Sigmoid colon (tissue), 7 donors: ENCODE measurements at places on chromosomes 11 and 22. TPM values are rescaled to one million over a fixed set of nuclear protein-coding genes. Genes with fewer than 3 reads are reported as not detected.

DNA sequence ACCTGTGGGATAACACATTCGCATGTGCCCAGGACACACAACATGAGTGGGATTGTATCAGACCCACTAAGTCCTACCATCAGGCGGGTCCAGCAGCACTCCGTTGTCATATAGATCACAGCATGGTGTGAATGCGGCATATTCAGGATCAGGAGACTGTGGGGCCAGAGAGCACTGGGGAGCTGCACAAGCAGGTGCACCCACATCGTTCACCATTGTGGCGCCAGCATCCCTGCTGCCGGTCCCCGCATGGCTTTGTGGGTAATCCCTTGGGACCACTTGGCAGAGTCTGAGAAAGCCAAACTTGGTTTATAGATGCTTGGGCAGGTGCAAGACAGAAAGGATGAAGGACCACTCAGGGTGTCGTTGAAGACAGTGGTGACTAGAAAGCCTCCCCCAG, 201.6 kb upstream of the B3GAT1 start:
- DNase-seq: no peak
- H3K4me3 ChIP-seq: no peak overlapping the region
- no peaks in the 10 kb centered on the region for H3K27me3 ChIP-seq
- no peaks in the 10 kb centered on the region for H3K4me1 ChIP-seq

P4HA3 gene
- 1.8 TPM for total RNA-seq

GRCh38 chr11:129935723-129936122, 40.3 kb upstream of the NFRKB start:
- H3K4me3 ChIP-seq: no peak overlapping the region
- DNase-seq: no peak
- no peak overlapping the region for H3K27ac ChIP-seq
- no peaks in the 10 kb centered on the region for H3K36me3 ChIP-seq
- H3K27me3 ChIP-seq: no peaks in the 10 kb centered on the region

GRCh38 chr11:115869780-115870431, 365.7 kb upstream of the CADM1 start:
- H3K27ac ChIP-seq: no peak overlapping the region
- H3K4me3 ChIP-seq: no peak overlapping the region
- no peaks in the 10 kb centered on the region for H3K36me3 ChIP-seq
- H3K4me1 ChIP-seq: no peaks in the 10 kb centered on the region
- no peak for DNase-seq

CRYBB3 gene
- total RNA-seq: not detected

RIMBP3C gene
- not detected for total RNA-seq

TMPRSS4 gene
- total RNA-seq: not detected

DNA sequence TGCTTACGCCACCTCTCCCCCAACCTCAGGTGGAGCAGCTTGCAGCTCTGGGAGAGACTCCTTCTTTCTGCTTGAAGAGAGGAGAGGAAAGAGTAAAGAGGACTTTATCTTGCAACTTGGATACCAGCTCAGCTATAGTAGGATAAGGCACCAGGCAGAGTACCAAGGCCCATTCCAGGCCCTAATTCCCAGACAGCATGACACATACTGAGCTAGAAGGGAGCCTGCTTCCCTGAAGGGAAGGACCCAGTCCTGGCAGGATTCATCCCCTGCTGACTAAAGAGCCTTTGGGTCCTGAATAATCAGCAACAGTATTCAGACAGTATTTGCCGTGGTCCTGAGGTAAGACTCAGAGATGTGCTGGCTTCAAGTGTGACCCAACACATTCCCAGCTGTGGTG, 41.4 kb downstream of the PPME1 start:
- DNase-seq: no peak
- H3K27me3 ChIP-seq: no peaks in the 10 kb centered on the region
- H3K4me1 ChIP-seq: no peaks in the 10 kb centered on the region
- H3K36me3 ChIP-seq: peaks cover 37% of the 10 kb centered on the region

DNA sequence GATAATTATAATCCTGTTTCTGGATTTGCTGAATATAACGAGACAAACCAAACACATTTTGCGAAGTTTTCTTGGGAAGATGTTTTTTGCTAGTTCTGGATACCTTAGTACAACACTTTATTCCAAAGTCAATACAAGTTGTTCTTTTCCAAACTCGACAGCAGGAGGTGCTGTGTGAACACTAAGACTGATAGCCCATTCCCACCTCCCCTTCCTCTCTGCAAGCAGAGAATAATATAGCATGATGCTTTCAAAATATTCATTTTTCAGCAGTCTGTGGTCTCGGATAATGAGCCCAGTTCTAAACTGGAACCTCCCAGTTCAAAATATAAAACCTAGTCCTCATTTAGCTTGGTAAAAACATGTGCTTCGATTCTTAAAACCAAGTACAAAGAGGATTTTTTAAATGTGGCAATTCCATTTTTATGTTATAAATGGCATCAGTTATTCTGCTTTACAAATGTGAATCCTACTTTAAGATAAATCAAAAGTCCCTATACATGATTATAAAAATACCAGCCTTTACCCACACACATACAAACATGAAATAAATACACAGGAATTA, 129.1 kb downstream of the DCDC1 start:
- H3K27ac ChIP-seq: no peak overlapping the region
- H3K27me3 ChIP-seq: no peaks in the 10 kb centered on the region
- H3K4me3 ChIP-seq: no peak overlapping the region
- DNase-seq: no peak
- no peaks in the 10 kb centered on the region for H3K4me1 ChIP-seq

DNA sequence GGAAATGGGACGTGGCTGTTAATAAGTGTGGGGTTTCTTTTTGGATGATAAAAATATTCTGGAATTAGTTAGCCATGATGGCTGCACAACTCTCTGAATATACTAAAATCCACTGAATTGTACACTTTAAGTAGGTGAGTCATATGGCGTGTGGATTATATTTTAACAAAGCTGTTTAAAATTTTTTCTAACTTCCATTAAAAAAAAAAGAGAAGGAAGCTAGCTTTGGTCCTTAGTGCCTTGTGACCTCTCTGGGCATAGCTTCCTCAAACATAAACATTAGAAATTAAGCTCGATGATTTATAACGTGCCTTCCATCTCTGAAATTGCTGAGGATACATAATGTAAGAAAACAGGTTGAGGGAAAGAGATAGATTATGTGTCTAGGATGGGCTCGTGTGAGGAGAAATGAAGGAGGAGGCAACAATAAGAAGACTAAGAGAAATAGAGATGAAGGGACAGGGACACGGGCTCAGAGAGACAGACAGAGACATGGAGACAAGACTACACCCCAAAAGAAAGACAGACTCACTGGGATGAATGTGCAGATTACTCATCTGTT, 20.0 kb downstream of the IRAG1 start:
- no peak for DNase-seq
- H3K4me1 ChIP-seq: peaks cover 80% of the 10 kb centered on the region
- H3K27ac ChIP-seq: peak overlapping the region; percentile 83
- H3K27me3 ChIP-seq: no peaks in the 10 kb centered on the region
- H3K4me3 ChIP-seq: no peak overlapping the region

F2 gene
- not detected for total RNA-seq

GRCh38 chr22:48874956-48875355, 952.7 kb downstream of the BRD1 start:
- no peaks in the 10 kb centered on the region for H3K27me3 ChIP-seq
- H3K4me3 ChIP-seq: no peak overlapping the region
- H3K36me3 ChIP-seq: no peaks in the 10 kb centered on the region
- no peaks in the 10 kb centered on the region for H3K4me1 ChIP-seq

CSNK2A3 gene
- 0.33 TPM for total RNA-seq

RFPL1 gene
- not detected for total RNA-seq

GRCh38 chr22:50716290-50717024, 21.5 kb upstream of the ACR start:
- H3K36me3 ChIP-seq: no peaks in the 10 kb centered on the region
- no peak overlapping the region for H3K27ac ChIP-seq
- peaks cover 22% of the 10 kb centered on the region for H3K27me3 ChIP-seq
- H3K4me3 ChIP-seq: no peak overlapping the region
- no peak for DNase-seq

DNA sequence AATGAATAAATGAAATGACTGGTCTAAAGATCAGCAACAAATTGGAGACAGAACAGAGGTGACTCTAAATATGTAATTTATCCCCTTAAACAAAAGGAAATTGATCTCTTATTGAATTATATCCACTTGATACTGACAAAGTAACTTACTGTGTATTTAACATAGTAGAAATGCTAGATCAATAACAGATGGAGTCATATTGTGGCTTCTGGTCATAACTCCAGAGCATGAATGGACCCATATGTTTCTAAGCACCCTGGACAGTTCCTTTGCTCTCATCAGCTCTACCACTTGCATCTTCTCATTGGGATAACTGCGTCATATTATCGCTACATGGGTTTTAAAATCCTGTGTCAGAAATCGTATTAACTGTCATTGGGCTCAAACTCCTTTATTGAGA, 222.3 kb downstream of the ETS1 start:
- H3K36me3 ChIP-seq: no peaks in the 10 kb centered on the region
- no peak for DNase-seq
- H3K27ac ChIP-seq: no peak overlapping the region
- H3K4me3 ChIP-seq: no peak overlapping the region

RIBC2 gene
- total RNA-seq: not detected

GRCh38 chr11:8693010-8693551, 10.5 kb downstream of the RPL27A start:
- no peak overlapping the region for H3K27ac ChIP-seq
- H3K27me3 ChIP-seq: no peaks in the 10 kb centered on the region
- peaks cover 69% of the 10 kb centered on the region for H3K36me3 ChIP-seq
- no peak overlapping the region for H3K4me3 ChIP-seq
- no peaks in the 10 kb centered on the region for H3K4me1 ChIP-seq

GRCh38 chr11:117670924-117671323, 126.1 kb downstream of the DSCAML1 start:
- no peaks in the 10 kb centered on the region for H3K36me3 ChIP-seq
- no peaks in the 10 kb centered on the region for H3K4me1 ChIP-seq
- H3K27me3 ChIP-seq: no peaks in the 10 kb centered on the region
- H3K4me3 ChIP-seq: no peak overlapping the region

GRCh38 chr11:121246021-121246768, 46.4 kb upstream of the SC5D start:
- H3K4me3 ChIP-seq: no peak overlapping the region
- no peak overlapping the region for H3K27ac ChIP-seq
- no peaks in the 10 kb centered on the region for H3K4me1 ChIP-seq
- no peaks in the 10 kb centered on the region for H3K27me3 ChIP-seq

GRCh38 chr11:30143098-30143705, 87.6 kb upstream of the FSHB start:
- no peaks in the 10 kb centered on the region for H3K36me3 ChIP-seq
- DNase-seq: no peak
- no peak overlapping the region for H3K27ac ChIP-seq
- no peak overlapping the region for H3K4me3 ChIP-seq

- H3K36me3 ChIP-seq: no peaks in the 10 kb centered on the region
- H3K27ac ChIP-seq: no peak overlapping the region
- DNase-seq: no peak
- no peaks in the 10 kb centered on the region for H3K27me3 ChIP-seq
- no peaks in the 10 kb centered on the region for H3K4me1 ChIP-seq
Observed at GRCh38 chr11:41308286-41308685, 151.2 kb downstream of the LRRC4C start.

TRPM5 gene
- not detected for total RNA-seq

DNA sequence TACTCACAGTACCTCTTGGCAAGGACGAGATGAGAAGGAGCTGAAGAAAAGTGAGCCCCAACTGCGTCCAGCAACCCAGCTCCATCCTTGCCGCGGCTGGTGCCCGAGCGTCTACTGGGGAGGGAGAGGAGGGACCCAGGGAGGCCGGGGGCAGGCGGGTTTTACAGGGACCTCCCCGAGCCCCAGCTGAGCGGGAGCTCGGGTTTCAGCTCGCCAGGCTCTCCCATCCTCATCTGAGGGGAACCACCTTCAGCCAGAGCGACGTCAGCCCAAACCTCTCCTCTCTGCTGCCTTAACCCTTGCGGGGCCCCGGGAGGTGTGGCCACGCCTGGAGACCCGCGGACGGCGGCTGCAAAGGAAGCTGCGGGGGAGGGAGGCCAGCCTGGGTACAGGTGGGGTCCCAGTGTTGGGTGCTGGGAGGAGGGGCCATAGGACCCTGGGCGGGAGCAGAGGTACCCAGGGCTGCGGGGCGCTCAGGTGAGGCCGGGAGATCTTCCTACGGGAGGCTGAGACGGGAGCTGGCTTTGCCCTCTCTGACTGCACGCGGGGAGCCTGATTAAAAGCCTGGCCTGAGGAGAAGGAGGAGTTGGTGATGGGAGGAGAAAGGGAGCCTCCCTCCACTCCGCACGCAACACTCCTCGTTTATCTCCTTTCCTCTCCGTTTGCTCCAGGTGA, at the start of gene PAMR1:
Gene PAMR1, minus strand, starts transcription at position 116 of the 675 bp plus-strand sequence. Its CDS starts 31 bp downstream, at position 85.
- peak; percentile 89 for DNase-seq
- H3K27me3 ChIP-seq: peaks cover 7% of the 10 kb centered on the region
- peaks cover 32% of the 10 kb centered on the region for H3K4me1 ChIP-seq
- no peaks in the 10 kb centered on the region for H3K36me3 ChIP-seq

MS4A12 gene
- total RNA-seq: 0.41 TPM

DDTL gene
- total RNA-seq: 2.0 TPM

- H3K4me1 ChIP-seq: peaks cover 22% of the 10 kb centered on the region
- H3K27ac ChIP-seq: peak overlapping the region; percentile 98
Observed at GRCh38 chr11:73141031-73141308, 1.1 kb downstream of the FCHSD2 start.

DNA sequence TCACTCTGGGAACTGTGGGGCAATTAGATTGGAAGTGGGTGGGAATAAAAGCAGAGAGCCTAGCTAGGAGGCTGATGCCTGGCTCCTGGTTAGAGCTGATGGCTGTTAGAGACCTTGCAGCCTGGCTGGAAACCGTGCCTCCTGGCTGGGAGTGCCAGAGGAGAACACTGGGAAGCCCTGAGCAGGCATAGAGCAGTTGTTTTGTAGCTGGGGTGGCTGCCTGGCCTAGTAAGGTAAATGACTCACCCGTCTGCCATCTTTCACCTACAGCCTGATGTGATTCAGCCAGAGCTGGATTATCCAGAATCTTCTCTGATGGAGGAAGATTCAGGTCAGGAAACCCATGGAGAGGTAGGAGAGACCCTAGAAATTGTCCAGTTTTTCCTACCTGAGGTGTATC, 6.1 kb downstream of the UQCR10 start:
- no peak for DNase-seq
- H3K27me3 ChIP-seq: no peaks in the 10 kb centered on the region
- H3K4me1 ChIP-seq: peaks cover 21% of the 10 kb centered on the region
- H3K4me3 ChIP-seq: no peak overlapping the region
- H3K27ac ChIP-seq: peak overlapping the region; percentile 26

OR51B2 gene
- total RNA-seq: not detected

- no peak overlapping the region for H3K4me3 ChIP-seq
- H3K27ac ChIP-seq: no peak overlapping the region
- H3K4me1 ChIP-seq: no peaks in the 10 kb centered on the region
Observed at GRCh38 chr11:15276621-15277020, 161.9 kb downstream of the INSC start.

GRCh38 chr22:32696089-32696488, 105.4 kb upstream of the TIMP3 start:
- no peak overlapping the region for H3K4me3 ChIP-seq
- peaks cover 23% of the 10 kb centered on the region for H3K4me1 ChIP-seq
- no peak overlapping the region for H3K27ac ChIP-seq
- H3K36me3 ChIP-seq: no peaks in the 10 kb centered on the region
